Cerebellum (tissue), 4 donors: ENCODE measurements at places on chromosomes 5 and 9. TPM values are rescaled to one million over a fixed set of nuclear protein-coding genes. Genes with fewer than 3 reads are reported as not detected.

- DNase-seq = peak; percentile 60
These were observed 102.7 kb upstream of the IER5L start for GRCh38 chr9:129280623-129281271.

- no peak for DNase-seq
These were observed 45.4 kb downstream of the ANGPTL2 start for GRCh38 chr9:127076860-127077643.

- no peak for DNase-seq
These were observed 499 bp upstream of the FCHSD1 start for GRCh38 chr5:141651728-141652105.

- DNase-seq = no peak
These were observed 69.7 kb downstream of the MEF2C start for GRCh38 chr5:88813244-88813643.

- DNase-seq = no peak
These were observed 13.0 kb downstream of the PPP6C start for GRCh38 chr9:125176636-125177035.

DNA sequence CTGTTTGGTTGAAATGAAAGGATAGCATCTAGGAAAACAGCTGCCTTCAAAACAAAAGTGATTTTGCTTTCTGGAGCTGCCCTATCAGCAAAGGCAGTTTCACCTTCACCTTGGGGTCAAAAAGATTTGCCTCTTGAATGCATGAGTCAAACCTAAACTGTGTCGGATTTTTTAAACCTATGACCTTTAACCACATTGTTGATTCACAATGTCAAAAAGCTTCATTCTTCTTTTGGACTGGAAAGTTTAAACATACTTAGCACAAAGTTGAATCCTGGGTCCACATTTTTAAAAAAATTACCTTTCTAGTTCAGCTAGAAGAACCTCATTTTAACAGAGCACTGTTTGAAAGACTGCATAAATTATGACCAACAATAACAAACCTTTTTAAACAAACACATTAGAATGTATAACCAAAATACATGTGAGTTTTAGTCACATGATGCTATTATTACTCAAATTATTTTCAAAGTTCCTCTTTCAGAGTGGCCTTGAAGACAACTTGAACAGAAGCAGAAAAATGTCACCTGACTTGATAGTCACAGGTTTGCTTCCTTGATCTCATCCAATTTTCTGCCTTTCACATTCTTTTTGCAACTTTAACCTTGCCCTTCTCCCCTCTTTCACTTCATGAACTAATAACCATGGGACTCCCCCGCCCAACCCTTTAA, 109.7 kb upstream of the LHFPL2 start:
- no peak for DNase-seq

GRCh38 chr9:138040446-138041430, 163.2 kb downstream of the CACNA1B start:
- DNase-seq = no peak

DNA sequence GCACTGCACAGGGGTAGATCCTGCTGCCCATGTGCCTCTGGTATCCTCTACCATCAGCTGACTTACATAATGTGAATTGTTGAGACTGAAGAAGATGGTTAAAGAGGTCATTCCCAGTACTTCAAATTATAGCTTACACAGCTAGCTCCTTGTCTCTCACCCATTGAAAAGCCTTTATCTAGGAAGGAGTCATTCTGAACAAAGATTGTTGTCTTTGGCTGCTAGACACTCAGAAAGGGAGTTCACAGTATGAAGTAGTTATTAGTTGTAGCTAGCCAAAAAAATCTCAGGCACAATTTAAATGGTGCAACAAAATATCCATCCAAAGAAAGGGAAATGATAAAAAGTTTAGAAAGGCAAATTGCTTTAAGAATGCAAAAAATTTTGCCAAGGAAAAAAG, 102.0 kb upstream of the NREP start:
- DNase-seq = no peak

- DNase-seq = no peak
These were observed 584.5 kb upstream of the DMAC1 start for GRCh38 chr9:8384091-8384490.

DNA sequence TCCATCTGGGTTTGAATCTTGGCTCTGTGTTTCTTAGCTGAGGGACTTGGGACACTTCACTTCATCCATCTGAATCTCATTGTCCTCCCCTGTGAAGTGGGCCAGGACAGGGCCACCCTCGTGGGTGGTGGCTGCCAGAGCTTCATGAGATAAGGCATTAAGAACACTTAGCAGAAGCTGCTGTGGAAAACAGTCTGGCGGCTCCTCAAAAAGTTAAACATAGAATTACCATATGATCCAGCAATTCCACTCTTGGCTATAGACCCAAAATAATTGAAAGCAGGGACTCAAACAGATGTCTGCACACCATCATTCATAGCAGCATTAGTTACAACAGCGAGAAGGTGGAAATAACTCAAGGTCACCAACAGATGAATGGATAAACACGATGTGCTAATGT, 42.4 kb upstream of the GGTA1 start:
- no peak for DNase-seq

GRCh38 chr9:81632599-81632998, 56.7 kb downstream of the TLE1 start:
- no peak for DNase-seq

Gene C9
- not detected for total RNA-seq

Gene PDE4D
- total RNA-seq = 109 TPM

Gene AGPAT2
- 2.8 TPM for total RNA-seq

Gene SPINK4
- total RNA-seq = not detected
